ENCODE measurements at places on chromosomes 7 and 10.

GRCh38 chr7:2214636-2215035, 18.1 kb downstream of the MAD1L1 start:
- no peak for DNase-seq

GRCh38 chr10:9015447-9015846, 961.0 kb downstream of the GATA3 start:
- DNase-seq, result no peak

GRCh38 chr7:148356303-148356702, 234.3 kb upstream of the C7orf33 start:
- no peak for DNase-seq

GRCh38 chr7:96562966-96563365, 146.7 kb downstream of the SEM1 start:
- no peak for DNase-seq

GRCh38 chr10:17838080-17838648, 29.0 kb downstream of the MRC1 start:
- DNase-seq, result no peak

- DNase-seq, result no peak
Measured at GRCh38 chr10:107163881-107164861, at the start of gene SORCS1. Gene SORCS1, minus strand, starts transcription at chr10:107164706.

- DNase-seq, result no peak
Measured at GRCh38 chr10:52172581-52172980, 141.5 kb upstream of the DKK1 start.

GRCh38 chr10:60487543-60487942, 97.9 kb upstream of the ANK3 start:
- DNase-seq, result no peak

DNA sequence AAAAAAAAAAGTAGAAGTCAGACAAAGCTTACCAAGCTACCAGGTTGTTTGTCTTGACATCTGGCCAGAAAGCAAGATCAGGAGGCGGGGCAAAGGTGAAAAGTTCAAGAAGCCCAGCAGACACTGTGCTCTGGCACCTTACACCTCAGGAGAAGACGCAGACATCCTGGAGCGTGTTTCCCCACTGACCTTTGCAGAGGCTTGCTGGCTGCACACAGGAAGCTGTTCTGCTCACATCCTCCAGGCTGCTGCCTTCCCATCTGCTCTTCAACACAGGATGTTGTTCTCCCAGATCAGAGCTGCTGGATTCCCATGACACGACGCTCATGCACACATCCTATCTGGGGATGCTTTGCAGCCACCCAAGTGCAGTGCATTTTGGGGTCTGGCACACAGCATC, 174.4 kb upstream of the KIAA1217 start:
- DNase-seq, result no peak

DNA sequence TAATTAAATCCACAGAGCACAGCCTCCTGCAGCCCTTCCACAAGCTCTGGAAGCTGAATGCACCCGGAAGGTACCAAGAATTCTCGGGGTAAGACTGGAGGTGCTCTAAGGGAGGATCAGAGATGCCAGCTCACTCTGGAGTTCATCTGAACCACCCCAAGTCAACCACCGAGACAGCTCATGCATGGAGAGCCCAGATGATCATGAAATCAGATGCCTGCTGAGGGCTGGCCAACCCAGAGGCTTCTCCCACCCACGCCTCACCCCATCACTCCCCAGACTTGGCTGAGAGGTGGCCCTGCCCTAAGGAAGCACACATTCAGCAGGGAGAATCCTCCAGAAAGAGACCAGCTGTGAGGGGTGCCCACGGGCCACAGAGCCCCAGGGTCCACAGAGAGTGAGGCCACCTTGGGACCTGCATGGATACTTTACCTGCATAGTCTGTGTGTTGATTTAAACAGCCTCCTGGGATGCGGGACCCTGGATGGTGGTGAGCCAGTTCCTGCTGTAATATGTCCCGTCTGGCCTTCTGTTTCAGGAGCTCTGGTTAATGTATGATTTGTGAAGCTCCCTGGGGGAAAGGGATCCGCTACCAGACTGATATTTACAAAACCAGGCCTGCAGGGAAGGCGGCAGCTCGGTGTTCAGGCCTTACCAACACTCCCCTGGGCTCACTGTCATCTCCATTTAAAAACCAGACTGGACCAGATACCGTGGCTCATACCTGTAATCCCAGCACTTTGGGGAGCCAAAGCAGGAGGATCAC, 64.9 kb downstream of the INSIG1 start:
- DNase-seq, result no peak

DNA sequence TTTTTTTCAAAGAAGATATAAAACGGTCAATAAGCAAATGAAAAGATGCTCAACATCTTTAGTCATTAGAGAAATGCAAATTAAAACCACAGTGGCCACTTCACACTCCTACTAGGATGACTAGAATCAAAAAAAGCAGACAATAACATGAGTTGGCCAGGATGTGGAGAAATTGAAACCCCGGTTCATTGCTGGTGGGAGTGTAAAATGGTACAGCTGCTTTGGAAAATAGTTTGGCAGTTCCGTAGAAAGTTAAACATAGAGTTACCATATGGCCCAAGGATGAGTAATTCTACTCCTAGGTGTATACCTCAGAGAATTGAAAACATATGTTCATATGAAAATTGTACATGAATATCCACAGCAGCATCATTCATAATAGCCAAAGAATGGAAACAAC, 573.3 kb downstream of the GALNT17 start:
- no peak for DNase-seq

- no peak for DNase-seq
Measured at GRCh38 chr10:23403719-23404118, 35.2 kb upstream of the OTUD1 start.

GRCh38 chr10:102801496-102801895, 35.7 kb downstream of the CYP17A1 start:
- DNase-seq, result no peak

GRCh38 chr7:127653396-127653795, 1.4 kb downstream of the SND1 start:
- no peak for DNase-seq

DNA sequence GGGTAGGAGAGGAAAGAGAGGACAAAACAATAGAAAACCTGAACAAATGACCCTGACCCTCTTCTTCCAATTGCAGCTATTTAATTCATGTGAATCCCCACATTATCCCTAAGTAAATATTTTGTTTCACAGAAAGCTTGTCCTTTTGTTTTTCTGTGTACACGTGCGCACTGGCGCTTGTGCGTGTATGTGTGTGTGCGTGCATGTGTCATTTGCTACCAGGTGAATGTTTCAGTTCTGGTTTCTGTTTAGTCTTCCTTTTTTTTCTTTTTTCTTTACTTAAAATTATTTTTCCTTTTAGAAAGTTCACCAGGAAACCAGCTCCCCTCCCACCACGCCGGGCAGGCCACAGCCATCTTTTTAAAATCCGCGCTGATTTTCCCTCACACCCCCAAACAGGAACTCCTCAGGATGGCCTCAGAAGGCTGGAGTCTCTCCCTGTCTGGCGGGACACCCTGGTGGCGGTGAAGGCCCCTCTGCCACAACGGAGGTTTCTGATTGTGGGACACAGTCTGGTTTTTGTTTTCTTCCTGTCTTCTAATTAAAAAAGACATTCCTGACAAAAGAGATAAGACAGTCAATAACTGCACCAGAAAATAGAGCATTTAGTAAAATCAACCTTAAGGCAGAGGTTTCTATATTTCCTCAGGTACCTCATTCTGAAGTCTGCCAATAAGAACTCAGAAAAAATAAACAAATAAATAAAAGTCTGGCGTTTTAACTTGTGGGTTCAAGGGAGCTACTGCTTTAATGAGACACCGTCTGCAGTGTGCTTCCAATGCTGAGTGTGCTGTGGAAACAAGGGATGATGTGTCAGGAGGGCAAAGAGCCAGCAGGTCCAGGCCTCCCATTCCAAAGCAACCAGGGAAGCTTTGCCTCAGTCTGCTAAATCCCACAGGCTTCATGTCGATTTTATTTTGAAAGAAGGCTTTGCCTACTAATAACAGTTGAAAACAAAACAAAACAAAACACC, 17.4 kb downstream of the IRF5 start:
- no peak for DNase-seq

GRCh38 chr10:103745341-103746247, 109.8 kb downstream of the SH3PXD2A start:
- peak; percentile 20 for DNase-seq

DNA sequence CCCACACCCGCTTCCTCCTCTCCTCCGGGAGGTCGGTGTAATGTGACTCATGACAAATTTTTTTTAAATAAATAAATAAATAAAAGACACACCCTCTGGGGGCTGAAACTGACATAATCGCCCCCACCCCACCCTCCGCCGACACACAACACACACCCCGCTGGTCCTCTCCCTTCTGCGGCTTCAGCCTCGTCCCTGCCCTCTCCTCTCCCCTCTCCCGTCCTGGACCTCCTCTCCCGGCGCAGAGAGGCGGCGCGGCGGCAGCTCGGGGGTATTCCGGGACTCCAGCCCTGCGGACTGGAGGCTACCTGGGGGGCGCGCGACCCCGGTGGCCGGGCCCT, 686 bp downstream of the ABI1 start:
- DNase-seq, result peak; percentile 57

GRCh38 chr7:96657347-96658021, 52.2 kb downstream of the SEM1 start:
- DNase-seq, result peak; percentile 75

DNA sequence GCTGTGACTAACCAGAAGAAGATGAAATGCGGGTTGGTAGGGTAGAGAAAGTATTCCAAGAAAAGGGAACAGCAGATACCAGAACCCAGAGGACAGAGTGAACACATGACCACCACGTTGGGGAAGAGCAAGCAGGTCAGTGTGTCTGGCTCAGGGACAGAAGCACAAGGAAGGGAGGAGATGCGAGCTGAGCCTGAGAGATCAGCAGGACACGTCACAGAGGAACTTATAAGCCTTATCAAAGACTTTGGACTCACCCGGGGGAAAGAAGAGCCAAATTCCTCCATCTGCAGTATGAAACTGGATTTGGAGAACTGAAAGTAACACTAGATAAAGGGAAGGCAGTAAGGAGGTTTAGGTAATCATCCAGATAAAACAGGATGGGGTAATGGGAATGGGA, 232.1 kb upstream of the NPVF start:
- DNase-seq, result no peak

- DNase-seq, result no peak
Measured at GRCh38 chr7:143285470-143285778, 666 bp downstream of the TMEM139 start.

DNA sequence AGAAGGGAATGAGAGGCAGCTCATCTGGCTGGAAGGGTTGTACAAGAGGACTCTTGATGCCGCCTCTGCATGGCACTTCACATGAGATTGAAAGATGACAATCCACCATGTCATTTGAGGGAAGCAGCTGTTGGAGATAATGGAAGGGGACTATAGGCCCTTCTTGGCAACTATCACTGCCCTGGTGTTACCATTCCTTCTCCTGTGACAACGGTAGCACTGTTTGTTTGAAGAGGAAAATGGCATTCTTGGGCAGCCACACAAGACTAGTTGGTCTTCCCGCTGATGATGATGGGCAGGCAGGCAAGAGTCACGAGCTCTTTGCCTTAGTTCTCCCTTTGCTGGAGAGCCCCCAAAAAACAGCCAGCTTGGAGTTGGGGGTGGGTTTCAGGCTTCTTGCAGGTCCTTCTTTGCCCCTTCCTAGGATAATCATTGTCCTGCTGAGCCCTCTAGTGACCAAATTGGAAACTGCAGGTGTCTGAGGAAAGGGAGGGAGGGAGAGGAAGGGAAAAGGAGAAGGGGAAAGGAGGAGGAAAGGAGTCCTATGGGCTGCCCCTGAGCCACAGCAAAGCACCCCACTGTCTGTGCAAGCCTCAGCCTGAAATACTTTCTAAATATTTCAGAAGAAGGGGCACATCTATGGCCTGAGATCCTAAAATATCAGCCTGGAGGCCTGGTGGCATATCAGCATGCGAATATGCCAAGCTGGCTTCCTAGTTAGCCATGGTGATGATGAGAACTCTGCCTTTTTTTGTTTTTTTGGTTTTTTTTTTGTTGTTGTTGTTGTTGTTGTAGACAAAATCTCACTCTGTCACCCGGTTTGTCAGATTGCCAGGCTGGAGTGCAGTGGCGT, 165.6 kb upstream of the KMT2E start:
- DNase-seq, result peak; percentile 29

GRCh38 chr10:110192552-110192951, 14.9 kb upstream of the MXI1 start:
- DNase-seq, result no peak

DNA sequence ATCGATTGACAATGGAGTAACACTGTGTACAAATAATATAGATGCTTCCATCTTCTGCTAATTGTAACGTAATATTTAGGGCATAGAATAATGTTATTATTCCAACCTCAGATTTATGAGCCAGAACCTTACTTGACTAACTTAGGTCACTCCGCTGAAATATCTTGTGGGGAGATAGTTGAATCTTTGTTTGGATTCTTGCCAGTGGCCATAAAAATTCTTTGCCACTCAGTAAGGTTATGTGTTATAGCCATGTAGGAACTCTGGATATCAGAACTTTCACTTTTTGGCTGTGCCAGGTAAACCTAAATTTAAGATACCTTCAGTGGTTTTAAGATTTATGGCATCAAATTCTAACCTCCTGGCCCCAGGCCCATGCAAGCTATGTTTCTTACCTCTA, 197.6 kb downstream of the WDR11 start:
- no peak for DNase-seq

DNA sequence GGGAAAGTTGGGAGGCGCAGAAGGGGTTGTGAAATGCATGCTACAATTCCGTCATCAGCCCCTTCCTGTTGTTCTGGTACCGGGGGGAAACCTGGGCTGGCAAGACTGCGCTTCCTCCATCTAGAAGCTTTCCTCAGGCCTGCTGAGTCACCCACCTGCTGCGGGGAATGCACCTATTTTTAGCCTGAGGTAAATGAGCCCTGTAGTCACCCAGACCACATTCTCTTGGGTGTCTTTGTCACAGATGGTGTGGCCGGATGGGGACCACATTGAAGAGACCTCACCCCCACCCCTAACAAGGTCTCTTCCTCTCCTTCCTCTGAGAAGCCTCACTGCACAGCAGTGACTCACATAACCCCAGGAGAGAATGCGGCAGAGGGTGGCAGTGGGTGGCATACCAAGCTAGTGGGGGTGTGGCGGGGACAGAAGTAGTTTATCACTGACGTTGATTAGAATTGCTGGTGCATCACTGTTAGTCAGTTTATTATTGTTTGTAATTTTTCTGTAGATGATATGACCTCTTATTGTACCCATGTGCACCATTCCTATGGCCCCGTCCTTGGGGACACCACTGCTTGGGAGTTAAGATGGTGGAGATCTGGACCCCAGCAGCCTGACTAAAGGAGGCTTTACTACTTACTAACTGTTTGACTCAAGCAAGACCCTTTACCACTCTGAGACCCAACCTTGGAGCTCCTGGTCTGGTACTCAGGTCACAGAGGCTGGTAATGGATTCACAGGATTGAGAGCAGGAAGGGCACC, 83.0 kb upstream of the DUSP5 start:
- peak; percentile 99 for DNase-seq

DNA sequence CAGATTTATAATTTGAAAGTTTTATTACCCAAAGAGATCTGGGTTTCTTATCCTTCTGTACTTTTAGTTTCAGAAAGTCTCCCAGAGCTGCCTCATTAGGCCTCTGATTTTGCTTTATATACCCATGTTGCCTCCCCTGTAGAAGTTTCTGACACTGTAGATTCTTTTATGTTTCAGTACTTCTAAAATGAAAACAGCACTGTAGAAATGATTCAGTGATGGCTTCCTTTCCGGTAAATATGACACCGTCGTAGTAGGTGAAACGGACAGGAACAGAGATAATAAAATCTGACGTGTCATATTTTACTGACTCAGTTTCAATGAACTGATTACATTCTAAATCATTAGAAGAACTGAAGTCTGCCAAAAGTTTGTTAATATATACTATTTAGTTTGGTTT, 272.7 kb downstream of the TWIST1 start:
- no peak for DNase-seq
